ENCODE measurements at places on chromosomes 3 and 15.

GRCh38 chr15:87967951-87968350 lies 288.6 kb downstream of the NTRK3 start:
- no peak for DNase-seq

DNA sequence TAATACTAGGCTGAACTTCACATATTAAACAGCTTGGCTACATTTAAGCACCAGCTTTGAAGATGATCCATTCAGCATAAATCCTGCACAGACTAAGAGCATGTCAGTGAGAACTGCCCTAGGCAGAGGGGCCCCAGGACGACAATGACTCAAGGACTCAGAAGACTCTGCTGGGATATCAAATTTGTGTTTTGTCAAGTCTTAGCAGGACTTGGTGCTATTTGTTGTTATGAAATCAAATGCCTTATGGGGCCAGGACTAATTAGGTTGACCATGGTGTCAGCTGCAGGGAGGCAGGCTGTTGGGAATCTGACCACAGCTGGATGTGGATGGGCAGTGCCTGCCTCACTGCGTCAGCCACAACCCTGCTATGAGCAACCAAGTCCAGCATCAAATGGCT lies 91.8 kb downstream of the RYR3 start:
- DNase-seq, result no peak

GRCh38 chr3:152969557-152970300 lies 134.8 kb downstream of the P2RY1 start:
- no peak for DNase-seq

DNA sequence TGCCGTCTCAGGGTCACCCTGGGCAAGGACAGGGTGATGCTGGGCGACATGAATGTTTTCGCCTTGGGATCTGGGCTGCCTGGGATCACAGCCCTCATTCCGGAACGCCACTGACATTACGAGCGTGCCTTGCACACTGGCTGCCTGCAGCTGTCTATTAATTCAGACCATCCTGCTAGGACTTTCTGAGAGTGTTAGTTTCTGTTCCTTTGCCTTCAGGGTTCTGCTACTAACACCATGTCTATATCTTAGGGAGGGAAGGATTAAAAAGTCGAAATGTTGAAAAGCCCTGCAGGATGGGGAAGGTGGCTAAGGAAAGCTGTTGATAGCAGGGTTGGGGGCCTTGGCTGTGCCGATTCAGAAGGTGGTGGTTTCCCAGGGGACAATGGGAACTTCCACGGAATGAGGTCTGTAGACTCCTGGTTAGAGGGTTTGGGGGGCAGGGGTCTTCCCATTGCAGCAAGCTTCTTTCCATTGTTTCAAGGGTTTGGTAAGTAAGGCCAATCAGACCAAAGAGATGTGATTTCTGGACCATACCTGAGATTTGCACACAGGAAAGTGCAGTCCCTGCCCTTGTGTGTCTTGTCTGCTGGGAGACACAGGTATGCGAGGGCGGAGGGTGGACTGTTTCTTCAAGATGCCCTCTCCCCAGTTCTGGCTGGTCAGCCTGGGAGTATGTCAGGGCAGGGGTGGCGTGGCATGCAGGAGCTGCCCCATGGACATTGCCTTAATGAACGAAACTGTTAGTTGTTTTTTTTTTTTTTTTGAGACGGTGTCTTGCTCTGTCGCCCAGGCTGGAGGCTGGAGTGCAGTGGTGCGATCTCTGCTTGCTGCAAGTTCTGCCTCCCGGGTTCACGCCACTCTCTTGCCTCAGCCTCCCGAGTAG lies 50.9 kb downstream of the RGMA start:
- no peak for DNase-seq

- no peak for DNase-seq
These were observed 40.6 kb downstream of the ATP13A3 start for GRCh38 chr3:194446172-194446571.

GRCh38 chr3:197407526-197407925 lies 109.1 kb upstream of the DLG1 start:
- no peak for DNase-seq

DNA sequence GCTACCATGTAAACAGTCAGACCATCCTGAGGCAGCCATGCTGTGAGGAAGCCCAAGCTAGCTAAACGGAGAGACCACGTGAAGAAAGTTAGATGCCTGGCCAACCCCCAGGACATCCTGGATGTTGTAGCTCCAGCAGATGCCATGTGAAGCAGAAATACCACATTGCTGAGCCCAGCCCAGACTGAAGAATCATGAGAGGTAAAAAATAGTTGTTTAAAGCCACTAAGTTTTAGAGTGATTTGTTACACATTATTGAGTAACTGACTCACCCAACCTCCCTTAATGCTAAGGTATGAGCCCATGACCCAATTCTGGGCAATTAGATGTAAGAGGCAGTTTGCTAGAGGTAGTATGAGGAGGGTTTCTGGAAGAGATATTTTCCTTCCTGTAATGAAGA lies 200.5 kb downstream of the THRB start:
- no peak for DNase-seq

DNA sequence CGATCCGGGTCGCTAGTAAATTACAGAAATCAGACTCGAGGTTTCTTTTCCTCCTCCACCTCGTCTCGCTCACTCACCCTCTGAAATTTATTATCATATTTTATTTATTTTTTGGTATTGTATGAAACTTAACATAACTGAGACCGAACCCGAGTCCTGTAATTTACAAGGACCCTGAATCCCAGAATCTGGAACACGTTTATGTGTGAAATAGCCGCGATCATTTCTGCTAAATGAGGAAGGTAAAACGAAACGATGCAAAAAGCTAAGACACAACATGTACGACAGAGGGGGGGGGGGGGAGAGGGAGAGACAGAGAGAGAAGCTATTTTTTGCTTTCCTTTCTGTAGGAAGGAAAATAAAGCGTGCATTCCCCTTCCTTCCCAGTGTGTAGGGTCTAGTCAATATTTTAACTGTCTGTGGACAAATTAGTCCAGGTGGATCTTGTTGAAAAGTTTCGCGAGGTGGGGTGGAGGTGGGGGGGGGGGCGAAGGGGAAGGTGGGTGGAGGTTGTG lies 1.6 kb downstream of the BBX start:
- peak; percentile 43 for DNase-seq

DNA sequence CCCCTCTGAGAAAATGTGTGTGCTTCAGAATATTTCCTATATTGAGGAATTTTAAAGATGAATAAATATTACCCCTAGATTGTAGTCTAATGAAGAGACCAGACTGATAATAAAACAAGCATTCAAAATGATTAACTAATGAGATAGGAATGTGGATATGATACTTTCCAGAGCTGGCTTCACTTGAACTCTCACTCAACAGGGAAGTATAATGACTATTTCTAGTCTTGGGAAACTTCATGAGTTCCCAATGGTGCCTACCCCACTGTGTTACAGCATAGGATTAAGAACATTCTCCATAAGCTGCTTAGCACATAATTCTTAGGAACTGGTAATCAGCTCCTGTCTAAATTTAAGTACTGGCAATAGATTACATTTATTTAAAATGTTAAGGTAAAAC lies 261.5 kb upstream of the ZNF385D start:
- DNase-seq, result no peak

DNA sequence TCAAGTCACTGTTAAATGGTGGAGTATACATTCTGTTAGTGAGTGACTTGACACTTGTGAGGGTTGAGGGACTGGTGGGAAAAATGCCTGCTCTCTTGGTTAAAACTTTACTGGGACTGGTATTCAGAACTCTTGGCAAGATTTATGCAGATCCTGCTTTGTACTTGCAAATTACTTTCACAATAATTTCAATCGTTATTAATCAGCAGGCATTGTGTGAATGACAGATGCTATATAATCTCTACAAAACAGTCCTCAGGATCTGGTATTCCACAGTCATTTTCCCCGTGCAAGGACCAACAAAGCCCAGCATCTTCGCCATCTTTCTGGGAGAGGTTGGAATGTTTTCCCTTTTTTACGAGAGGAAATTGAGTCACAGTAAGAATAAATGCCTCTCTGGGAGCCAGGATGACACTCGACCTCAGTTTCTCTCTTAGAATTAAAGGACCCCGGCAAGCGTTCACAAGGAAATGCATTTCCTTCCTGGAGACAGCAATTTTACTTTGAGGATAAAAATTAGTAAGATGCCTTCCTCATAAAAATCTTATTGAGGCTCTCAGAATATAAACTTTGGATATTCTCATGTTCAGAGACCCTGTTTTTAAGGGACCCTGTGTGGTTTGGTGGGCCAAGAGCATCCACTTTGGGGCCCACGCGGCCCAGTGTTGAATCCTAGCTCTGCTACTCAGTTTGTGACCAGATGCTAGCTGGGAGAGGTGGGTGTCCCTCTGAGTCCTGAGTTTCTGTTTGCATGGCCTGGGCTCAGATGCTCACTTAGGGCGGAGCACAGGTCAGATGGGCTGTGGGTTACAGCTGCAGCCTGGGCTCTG lies 45.3 kb upstream of the PLCL2 start:
- no peak for DNase-seq

DNA sequence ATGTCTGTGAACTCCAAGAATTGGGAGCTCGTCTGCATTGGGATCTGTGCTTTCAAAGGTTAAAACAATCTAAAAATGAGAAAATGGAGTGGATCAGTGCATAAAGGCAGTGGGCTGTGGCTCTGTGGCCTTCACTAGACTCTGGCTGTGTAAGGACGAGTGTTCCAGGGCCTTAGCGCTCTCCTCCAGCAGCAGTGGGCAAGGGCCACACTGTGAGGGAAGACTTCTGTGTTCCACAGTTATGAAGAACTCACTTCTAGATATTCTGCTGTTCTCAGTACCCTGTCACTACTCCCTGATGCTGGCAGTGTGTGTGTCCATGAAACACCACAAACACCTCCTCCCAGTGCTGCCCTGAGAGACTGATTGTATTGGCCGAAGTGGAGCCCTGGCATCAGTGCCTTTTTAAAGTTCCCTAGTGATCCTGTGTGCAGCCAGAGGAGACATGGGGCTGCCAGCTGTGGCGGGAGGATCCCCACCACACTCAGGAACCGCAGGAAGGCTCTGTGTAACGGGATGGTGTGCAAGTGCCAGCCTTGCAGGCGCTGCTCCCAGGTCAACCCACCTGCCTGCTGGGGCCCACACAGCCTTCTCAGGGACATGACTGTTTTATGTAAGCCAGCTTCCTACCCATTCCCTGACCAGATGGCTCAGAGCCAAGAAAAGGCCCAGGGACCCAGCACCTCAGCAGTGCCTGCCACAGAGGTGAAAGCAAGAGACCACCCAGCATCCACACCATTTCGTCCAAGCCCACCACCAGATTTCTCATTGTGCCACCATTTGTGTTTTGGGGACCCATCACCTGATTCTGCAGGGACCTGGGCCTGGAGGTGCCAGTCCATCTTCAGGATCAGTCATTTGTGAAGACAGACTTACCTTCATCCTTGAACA lies 40.4 kb downstream of the ABTB1 start:
- no peak for DNase-seq

DNA sequence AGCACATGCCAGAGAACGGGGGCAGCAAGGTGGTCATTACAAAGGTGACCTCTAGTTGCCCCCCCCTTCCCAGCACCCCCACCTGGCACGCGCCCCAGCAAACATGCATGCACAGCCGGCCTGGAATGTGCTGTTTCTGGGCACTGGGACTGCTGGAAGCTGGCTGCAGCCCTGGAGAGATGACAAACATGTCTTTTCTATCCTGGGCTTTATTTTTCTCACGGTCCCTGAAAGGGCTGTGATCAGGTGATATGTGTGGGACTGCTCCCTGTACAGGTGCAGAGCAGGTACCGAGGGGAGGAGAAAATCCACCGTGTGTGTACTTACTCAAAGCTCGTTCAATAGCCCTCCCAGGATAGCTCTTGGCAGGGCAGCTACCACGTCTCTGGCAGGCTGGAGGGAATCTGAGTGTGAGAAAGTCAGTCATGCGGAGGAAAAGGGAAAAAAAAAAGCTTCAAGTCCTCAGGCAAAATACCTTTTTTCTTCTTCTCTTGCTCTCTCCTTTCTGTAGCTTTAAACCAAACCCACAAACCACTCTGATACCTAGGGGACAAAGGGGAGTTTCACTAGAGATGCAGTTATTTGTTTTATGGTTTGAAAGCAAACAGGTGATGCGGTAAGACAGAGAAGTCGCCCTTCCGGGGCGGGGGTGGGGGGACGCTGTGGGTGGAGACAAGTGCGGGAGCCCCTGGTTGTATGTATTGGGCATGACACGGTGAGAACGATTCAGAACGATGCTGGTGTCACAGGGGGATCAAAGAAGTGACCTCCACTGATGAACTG lies 5.0 kb upstream of the HES1 start:
- DNase-seq, result no peak

DNA sequence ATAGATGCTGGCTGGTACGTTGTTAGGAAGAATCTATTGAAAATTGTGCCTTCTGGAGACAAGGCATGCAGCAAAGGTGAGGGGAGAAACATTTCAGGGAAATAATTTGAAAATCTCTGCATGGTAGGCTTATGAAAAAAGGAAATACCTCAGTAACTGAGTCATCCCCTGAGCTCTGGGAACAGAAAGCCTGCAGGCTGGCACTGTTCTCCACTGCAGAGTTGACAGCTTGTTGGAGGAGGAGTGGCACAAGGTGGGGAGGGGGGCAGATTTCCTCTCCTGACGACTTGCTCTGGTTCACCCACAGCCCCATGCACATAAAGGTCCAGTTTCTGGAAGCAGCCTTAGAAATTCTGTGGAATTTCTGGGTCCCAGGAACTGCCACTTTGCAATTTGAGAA lies 179.4 kb downstream of the ABHD5 start:
- no peak for DNase-seq

GRCh38 chr15:100833417-100834389 lies 45.9 kb upstream of the ALDH1A3 start:
- DNase-seq, result no peak

- DNase-seq, result no peak
These were observed 16.7 kb downstream of the ALS2CL start for GRCh38 chr3:46676601-46677410.

DNA sequence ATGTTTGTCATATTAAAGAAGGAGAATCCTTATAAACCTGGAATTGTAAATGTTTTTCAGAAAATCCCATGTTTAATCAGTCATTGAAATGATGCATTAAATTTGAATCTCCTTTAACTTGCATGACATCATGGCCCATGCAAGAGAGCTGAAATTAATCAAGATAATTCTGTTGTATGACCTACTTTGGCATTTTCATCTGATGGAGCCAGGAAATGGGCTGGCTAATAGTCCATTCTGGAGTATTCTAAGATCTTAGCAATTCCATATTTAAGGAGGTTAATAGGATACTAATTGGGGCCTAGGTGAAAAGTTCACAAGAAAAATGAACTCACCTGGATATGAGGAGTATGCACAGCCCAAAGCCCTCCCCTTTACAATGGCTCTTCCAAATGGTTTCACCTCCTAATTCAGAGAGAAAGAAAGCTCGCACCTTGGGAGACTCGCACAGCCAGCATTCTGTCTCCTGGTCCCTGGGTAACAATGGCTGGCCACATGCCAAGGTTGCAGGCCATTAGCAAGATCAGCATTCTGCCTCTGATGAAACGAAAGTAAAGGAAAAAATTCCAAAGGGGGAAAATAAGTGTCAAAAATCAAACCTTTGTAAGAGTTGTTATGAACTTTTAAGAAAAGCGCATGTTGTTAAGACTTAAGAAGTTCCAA lies 786.4 kb downstream of the MCTP2 start:
- no peak for DNase-seq

- DNase-seq, result no peak
These were observed 34.5 kb downstream of the PSTPIP1 start for GRCh38 chr15:77029166-77030047.

- DNase-seq, result no peak
These were observed 125.5 kb downstream of the RAB11A start for GRCh38 chr15:65994832-65995231.

- DNase-seq, result no peak
These were observed 422.5 kb upstream of the CDIN1 start for GRCh38 chr15:36156879-36157427.

- no peak for DNase-seq
These were observed 200.0 kb upstream of the CBLB start for GRCh38 chr3:106068795-106069194.

- DNase-seq, result no peak
These were observed 29.7 kb downstream of the CYFIP1 start for GRCh38 chr15:22950256-22950990.
